Astrocyte (in vitro differentiated cells and primary cell): ENCODE measurements at places on chromosomes 16 and 17.

GRCh38 chr17:66373944-66374817 is 71.8 kb downstream of the PRKCA start:
- DNase-seq: peak; percentile 70

- DNase-seq: peak; percentile 14
These were observed 3.7 kb upstream of the LYZL6 start for GRCh38 chr17:35947156-35947585.

GRCh38 chr16:71315269-71315668 is 26.1 kb upstream of the CMTR2 start:
- DNase-seq: no peak

GRCh38 chr17:36703860-36704266 is 102.5 kb downstream of the MRM1 start:
- peak; percentile 7 for DNase-seq

- no peak for DNase-seq
These were observed 134.7 kb downstream of the ZNF778 start for GRCh38 chr16:89352091-89352681.

GRCh38 chr16:27706156-27706865 is 156.4 kb downstream of the KATNIP start:
- DNase-seq: no peak

GRCh38 chr17:45265821-45266220 is 3.9 kb upstream of the SPATA32 start:
- DNase-seq: peak; percentile 77

GRCh38 chr17:59221159-59221847 is 992 bp downstream of the GDPD1 start:
- DNase-seq: no peak

DNA sequence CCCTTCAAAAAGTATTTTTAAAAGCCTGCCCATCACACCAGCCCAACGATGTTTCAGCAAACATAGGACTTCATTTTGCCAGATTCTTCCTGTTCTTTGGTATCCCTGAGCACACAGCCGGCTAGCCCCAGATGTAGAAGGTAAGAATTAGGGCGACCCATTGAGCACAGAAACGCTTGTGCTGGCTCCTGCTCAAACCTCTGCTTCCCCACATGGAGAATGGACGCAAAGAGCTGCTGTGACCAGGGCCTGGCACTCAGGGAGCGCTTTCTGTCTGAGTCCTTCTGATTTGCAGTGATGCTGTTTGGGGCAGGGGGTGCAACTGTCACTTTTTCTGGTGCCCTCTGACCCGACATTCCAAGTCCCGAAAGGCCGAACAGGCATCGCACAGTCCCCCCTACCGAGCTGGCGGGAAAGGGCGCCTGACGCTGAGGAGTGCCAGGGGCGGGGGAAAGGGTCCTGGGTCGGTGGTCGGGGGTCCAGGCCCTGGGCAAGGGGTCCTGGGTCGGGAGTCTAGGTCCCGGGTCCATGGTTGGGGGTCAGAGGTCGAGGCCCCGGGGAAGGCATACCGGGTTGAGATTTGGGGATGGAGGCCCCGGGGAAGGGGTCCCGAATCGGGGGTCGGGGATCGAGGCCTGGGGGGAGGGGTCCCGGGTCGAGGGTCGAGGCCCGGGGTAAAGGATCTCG is 930 bp downstream of the CHMP1A start:
- DNase-seq: no peak

DNA sequence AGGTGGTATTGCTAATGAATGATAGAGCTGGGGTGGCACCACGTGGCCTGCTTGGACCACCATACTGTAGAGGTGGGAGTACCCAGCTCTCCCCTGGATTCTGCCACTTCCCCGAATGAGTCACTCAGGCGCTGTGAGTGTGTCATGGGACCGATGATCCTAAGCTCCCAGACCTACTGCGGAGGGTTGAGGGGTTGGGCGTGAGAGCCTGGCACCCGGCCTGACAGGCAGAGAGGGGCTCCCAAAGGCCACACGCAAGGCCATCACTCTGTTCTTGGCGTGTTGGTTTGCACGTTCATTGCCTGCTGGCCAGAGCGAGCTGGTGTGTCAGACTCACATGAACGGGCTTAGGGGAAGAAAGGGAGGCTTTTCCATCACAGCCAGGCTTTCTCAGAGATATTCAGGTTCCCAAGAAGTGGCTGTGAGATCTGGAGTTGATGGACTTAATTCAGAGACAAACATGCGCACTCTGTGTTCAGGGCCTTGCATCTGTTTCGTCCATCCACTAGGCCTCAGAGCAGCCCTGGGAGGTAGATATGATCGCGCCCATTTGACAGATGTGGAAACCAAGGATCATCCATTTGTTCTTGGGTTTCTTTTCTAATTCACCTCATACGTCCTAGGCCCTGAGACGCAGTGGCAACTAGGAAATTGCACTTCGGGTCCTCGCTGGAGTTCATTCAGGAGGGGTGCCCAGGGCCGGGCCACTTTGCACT is 41.4 kb downstream of the CMIP start:
- peak; percentile 50 for DNase-seq

- no peak for DNase-seq
These were observed 38.6 kb upstream of the TOB1 start for GRCh38 chr17:50904518-50905459.

DNA sequence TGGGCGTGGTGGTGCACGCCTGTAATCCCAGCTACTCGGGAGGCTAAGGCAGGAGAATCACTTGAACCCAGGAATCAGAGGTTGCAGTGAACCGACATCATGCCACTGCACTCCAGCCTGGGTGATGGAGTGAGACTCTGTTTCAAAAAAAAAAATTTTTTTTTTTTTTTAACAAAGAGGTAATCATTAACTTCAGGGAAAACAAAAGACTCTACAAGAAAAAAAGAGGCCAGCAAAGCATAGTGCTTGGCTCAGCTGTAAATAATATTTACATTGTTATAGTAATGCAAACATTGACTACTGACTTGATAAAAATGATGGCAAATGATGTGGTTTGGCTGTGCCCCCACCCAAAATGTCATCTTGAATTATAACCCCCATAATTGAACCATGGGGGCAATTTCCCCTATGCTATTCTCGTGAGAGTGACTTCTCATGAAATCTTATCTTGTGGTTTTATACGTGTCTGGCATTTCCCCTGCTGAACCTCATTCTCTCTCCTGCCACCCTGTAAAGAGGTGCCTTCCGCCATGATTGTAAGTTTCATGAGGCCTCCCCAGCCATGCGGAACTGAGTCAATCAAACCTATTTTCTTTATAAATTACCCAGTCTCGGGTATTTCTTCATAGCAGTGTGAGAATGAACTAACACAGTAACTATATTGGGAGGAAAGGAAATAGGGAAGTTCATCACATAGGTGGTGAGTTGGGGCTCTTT is 12.7 kb upstream of the SSTR2 start:
- no peak for DNase-seq

DNA sequence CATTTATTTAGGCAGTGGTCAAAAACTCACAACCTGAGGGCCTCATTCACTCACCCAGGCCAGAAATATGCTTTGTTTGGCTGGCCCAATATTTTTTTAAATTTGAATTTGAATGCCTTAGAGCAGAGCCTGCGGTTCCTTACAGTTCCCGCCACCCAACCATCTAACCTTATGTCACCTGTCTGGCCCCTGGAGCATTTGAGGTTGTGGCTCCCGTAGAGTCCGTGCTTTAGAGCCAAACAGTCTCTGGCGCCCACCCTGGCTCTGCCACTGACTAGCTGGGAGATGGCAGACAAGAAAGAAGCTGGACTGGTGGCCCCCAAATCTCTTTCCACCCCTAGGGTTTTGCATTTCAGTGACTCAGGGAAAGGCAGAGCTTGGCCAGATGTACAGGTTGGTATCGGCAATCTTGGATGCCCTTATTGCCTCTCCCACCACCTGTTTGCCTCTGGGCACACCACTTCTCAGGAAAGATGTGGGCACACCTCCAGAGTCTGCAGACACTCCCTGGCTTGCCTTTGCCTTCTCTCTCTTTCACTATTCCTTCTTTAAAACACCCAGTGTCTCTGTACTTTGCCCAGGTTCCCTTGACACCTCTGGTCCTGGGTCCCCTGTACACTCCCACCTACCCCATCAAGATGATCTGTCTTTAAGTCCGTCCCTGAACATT is 1.9 kb upstream of the MAP3K14 start:
- no peak for DNase-seq
